ENCODE measurements at places on chromosomes 7 and 10.

DNA sequence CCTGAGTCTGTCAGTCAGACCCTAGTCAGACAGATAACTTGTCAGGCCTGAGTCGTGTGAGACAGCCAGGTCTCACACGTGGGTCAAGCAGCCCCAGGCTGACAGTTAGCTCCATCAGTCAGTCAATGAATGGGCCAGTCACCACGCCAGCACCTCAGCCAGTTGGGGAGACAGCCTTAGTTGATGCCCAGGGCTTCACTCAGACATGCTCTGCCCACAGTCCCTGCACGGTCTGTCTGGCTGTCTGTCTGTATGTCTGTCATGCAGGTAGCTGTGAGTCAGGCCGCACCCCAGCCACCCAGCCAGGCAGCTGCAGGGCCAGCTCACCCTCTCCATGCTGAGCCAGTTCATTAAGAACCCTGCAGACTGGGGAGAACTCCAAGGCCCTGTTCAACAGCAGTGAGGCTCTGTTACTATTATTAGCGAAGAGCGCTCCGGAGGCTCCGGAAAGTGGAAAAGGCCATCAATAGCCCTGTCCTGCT is 141.1 kb upstream of the PCBD1 start:
- no peak for DNase-seq

DNA sequence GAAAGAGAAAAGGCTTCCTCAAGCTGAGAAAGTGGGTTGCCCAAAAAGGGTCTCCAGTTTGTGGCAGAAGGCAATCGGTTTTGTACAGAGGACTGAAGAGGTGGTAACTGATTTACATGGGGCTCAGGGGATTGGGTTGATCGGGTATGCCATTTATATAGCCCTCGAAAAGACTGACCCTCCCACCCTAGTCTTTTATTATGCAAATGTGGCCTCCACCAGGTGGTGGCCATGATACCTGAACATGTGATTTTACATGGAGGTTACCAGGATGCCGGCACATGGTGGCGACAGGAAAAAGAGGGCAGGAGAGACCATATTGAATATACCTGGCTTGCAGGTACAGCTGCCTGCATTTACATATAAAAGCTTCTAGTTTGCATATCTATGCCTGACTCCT is 36.7 kb downstream of the ATE1 start:
- DNase-seq = no peak

GRCh38 chr7:137084607-137085380 is 216.3 kb downstream of the CHRM2 start:
- DNase-seq = no peak

GRCh38 chr7:121388950-121389349 is 7.2 kb downstream of the FAM3C start:
- no peak for DNase-seq

DNA sequence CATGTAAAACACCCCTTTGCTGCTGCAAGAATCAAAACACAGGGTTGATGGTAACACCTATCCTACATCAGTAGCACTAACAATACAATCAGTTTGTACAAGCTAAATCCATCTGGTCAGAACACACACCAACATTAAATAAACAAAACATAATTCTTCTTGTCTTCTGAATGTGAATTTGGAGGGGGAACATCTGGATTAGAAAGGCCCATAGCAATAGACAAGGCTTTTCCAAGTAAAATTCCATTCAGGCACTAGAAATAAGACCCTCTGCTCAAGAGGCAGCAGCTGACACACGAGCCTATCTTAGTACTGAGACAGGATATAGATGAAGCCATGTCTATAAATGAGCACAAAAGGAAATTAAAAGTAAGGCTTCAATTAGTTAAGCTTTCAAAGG is 839.9 kb upstream of the LRRTM3 start:
- DNase-seq = no peak

DNA sequence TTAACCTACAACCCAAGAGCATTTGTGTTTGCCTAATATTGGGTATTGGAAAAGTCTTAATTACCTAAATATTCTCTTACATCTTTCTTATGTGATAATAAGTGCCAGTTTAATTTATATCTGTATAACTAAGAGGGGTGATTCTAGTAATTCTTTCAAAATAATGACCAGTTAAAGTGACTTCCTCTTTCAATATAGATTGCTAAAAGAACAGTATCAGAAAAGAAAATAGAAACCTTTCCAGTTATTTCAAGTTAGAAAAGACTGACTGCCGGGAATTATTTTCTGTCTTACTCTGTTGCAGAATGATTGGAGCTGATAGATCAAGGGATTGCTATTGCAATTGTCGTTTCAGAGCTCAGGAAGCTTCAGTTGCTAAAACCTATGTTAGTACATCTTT is 525.0 kb upstream of the SEMA3D start:
- no peak for DNase-seq

DNA sequence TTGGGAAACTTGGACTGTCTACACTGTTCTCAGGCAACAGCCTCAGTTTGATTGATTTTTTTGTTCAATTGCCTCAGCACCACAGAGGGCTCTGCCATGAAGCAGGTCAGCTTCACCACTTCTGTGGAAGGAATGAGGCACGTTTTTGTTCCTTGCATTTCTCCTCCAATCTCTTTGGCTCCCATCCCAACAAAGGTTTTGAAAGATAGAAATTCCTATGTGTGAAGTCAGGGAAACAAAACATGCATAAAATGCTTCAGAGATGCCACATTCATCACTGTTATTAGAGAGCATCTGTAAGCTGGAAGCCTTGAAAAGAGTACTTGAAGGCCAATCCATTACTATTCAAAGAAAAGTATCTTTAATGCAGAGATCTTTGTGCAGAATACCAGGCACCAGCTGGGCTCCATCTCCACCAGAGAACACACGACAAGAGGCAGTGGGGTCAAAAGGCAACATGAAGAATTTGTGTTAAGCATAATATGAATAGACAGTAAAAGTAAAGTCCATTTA is 249.1 kb upstream of the LYZL1 start:
- DNase-seq = no peak

- no peak for DNase-seq
Measured at GRCh38 chr10:1284076-1284475, 227.9 kb downstream of the WDR37 start.

DNA sequence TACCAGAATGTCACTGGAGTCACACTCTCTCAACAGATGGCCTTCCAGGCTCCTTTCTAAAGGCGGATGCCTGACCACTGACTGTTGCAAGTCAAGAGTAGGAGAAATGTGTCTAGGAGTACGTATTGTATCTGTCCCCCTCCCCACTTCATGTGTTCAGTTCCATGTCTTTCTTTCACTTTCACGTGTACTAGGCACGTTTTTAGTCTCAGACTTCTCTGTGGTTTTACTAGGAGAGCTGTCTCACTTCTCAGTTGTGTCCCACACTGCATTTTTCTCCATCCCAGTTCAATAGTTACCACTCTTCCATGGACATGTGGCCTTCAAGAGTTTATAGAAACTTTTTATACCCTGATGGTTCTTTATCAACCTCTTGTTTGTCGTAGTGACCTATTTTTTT is 893.0 kb downstream of the NRG3 start:
- DNase-seq = no peak

- DNase-seq = no peak
Measured at GRCh38 chr10:124875596-124875995, 66.3 kb upstream of the ZRANB1 start.

DNA sequence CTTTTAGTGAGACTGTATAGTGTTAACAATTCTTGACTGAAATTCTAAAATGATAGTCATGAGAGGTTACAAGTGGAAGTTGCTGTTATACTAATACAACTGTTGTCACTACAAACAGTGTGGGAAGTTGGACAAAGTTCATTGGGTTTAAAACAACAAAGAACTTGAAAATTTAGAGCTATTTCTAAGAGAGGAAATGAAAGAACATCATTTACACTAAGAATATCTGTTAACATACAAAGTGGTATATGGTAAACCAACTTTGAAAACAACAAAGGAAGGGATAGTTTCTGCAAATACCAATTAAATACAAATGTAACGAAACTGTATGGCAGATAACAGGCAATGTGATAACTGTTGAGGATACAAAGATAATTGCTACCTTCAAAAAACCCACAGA is 11.6 kb downstream of the MTPN start:
- DNase-seq = no peak

DNA sequence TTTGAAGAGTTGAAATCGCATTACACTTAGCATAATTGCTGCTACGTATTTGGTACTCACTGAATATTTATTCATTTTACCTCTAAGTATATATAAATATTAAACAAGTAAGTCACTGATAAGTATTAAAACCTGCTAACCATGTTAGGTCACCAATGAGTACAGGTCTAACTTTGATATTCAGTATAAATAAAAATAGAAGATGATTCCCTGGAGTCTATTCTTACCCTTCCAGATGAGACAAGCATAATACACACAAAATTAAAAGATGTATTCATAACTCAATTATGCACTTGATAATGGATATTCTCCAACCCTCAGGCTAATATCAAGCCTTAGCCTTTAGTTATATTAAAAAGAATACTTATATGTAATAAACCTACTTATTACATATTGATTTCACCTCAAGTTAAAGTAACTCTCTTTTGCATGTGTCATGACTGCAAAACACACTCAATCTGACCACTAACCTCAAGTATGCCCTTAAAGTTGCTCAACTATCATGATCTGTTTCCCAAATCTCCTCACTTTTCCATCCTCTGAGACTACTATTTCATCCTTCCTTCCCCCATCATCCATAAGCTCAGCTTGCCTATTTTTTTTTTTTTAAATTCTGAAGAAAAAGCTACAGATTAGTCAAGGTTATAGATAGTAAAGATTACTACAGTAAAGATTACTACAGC is 46.8 kb downstream of the IPMK start:
- DNase-seq = no peak

DNA sequence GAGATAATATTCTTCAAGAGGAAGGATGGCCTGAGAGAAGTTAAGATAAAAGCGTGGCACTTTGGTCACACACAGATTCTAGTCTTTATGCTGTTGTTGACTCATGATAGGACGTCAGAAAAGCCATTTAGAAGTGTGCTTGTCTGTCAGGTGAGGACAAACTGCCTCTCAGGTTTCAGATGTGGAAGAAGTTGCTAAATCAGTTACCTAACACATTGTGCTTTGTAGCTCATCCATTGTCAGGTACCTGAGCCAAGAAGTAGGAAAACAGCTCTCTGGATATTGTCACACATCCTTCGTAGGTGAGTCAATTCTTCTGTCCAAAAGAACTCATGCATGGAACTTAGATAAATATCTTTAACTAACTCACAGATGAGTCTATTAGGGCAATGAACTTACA is 49.5 kb upstream of the PHYHIPL start:
- DNase-seq = no peak

- no peak for DNase-seq
Measured at GRCh38 chr7:107065929-107066247, 21.4 kb downstream of the PRKAR2B start.

GRCh38 chr7:139651308-139651707 is 126.5 kb downstream of the HIPK2 start:
- no peak for DNase-seq

DNA sequence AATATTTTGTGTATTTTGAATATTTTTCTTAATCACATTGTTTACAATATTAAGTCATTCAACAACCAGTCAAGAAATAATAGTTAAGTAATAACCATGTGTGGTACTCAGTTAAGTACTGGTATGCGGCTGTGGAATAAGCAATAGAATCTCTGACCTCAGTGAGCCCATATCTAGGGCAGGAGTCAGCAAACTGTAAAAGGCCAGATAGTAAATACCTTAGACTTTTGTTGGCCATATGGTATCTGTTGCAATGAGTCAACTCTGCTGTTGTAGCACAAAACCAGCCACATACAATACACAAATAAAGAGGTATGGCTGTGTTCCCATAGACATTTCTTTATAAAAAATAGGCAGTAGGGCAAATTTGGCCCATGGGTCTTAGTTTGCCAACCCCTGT is 311.6 kb upstream of the SEMA3A start:
- DNase-seq = no peak

DNA sequence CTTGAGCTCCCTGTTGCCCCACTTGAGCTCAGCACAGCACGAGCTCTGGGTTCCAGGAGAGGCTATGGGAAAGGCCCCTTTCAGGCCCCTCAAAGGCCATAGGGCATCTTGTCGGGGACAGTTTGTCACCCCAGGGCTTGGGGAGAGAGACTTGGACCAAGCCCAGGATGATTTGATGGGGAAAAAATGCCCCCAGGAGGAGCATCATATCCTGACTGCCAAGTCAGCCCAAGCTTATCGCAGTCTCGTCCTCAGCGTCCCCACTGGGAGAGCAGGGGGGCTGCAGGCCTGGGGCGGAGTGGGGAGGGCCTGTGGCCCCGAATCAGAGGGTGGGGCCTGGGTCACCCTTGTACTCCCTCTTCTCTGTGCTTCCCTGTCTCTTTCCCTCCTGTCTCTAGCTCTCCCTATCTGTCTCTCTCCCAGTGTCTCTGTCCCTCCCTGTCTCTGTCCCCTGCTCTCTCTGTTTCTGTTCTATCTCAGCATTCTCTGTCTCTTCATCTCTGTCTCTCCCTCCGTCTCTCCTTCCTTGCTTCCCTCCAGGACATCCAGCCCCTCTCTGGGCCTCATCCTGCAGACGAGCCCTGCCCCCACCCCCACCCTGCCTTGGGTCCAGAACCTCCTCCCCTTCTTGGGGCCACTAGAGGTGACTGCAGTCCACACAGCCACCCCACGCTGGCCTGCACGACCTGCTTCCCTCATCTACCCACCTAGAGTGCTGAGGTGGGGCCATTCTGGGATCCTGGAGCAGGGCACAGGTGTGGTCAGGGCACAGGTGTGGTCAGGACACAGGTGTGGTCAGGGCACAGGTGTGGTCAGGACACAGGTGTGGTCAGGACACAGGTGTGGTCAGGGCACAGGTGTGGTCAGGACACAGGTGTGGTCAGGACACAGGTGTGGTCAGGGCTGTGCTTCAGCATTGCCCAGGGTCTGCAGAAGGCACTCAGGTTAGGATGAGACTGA is 17.3 kb upstream of the GRIFIN start:
- DNase-seq = no peak

GRCh38 chr7:36157527-36158320 is 4.7 kb downstream of the EEPD1 start:
- DNase-seq = no peak

DNA sequence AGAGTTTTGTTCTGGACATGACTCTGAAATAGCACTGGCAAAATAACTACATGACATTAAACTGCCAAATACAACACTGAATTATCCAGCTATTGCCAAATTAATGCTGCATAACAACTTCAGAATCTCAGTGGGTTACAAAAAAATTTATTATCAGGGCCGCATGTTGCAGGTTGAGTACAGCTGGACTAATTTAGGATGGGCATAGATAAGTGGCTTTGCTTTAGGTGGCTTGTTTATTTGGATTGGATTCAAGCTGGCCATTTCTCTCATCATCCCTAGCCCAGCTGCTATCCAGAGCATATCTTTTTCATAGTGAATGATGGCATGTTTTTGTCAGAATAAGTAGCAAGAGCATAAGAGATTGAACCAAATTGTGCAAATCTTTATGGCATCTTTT is 1277.1 kb downstream of the REEP3 start:
- no peak for DNase-seq

DNA sequence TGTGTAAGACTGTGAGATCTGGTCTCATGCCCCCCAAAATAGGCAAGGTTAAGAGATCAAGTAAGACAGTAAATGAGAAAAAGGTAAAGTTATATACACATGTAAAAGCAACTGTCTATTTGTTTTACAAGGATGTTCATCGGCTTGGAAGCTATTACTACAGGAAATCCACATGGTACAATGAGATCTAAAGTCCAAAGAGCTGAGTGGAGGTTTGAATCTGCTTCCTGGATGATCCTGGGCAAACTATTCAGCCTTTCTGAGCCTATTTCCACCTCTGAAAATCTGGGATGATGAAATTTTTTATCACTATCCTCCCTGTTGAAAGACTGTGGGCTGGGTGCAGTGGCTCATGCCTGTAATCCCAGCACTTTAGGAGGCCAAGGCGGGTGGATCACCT is 123.0 kb downstream of the IDE start:
- no peak for DNase-seq

- no peak for DNase-seq
Measured at GRCh38 chr10:122191936-122192541, 79.1 kb upstream of the BTBD16 start.

Measured in stimulated activated CD4-positive, alpha-beta T cell treated with anti-CD3 and anti-CD28 coated beads, Interleukin-1b, Interleukin-23, amount 100 ng/mL, for 1 hour (primary cell).